ENCODE measurements at places on chromosomes 2 and 18.

GRCh38 chr2:135762022-135762421, 20.4 kb downstream of the UBXN4 start:
- no peak for DNase-seq

GRCh38 chr18:8721716-8722115, 16.4 kb downstream of the MTCL1 start:
- peak; percentile 56 for DNase-seq

DNA sequence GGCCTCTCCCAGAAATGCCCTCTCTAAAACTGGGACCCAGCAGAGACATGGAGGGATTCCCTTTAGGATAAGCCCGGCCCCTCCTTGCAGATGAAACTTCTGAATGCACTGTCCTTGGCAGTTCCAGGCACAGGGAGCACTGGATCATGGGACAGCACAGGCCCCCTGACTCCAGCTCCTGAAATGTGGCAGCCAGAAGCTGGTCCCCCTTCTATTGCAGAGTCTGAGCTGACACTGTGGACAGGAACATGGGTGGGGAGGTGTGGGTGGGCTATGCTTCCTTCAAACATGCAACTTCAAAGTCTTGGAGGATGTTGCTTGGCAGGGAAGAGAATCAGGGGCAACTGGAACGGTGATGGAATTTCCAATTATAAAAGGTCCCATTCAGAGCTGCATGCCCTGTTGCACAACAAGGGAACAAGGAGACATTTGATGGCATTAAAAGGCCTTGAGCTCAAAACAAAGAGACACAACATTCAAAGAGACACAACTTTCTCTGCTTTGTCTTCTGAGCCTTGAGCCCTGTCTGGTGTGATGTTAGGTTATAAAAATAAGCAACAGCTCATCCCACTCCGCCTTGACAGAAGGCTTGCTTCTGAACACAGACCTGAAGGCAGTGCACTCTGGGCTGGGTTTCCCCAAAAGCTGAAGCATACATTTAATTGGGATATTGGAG, 239.0 kb downstream of the OSR1 start:
- DNase-seq, result no peak

DNA sequence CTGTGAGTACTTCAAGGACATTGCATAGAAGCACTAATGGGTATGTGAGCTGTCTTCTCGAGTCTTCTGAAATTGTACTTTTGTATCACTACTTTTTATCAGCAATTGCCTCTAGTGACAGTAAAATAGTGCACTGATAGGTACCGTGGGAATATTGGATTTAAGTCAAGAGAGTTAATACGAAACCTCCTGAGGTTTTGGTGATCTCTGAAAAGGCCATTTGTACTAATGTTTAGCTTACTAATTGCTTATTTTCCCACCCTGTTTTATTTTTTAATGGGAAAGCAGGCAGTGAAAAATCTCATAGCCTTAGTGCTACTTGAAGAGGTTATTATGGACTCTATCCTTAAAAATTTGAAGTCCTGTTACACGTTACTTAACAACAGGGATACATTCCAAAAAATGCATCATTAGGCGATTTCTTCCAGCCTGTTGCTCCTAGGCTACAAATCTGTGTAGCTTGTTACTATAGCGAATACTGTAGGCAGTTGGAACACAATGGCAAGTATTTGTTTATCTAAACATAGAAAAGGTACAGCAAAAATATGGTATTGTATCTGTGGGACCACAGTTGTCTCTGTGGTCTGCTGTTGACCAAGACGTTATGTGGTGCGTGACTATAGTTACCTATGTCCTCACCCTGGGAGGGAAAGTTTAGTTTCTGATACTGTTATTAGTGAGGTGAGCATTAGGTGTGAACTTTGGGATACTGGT, 65.9 kb downstream of the CAB39 start:
- peak; percentile 59 for DNase-seq

- peak; percentile 10 for DNase-seq
These were observed 56.0 kb downstream of the SERPINB7 start for GRCh38 chr18:63831080-63831788.

DNA sequence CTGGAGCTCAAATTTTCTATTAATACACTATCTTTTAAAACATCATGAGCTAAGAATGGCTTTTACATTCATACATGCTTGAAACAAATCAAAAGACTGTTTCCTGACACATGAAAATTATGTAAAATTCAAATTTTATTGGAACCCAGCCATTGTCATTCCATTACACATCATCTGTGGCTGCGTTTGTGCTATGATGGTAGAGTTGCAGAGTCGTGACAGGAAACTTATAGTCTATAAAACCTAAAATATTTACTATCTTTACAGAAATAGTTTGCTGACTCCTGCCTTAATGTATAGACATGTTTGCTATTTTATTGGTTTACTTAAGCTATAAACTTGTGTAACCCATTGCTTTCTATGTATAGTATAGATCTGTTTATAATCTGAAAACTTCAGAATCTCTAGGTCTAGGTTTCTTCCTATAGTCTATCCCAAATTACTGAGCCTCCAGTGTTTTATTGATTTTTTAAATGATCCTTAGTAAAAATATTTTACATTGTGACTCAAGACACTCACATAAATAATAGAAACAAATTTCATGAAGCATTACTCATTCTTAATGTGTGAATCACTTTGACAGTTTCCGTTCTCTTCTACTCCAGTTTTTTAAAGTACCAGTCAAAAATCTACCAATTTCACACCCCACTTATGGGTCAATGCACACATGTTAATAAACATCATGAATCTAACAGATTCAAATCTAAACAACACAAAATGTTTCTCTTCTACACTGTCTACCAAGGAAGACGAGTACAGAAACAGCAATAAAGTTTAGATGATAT, 26.4 kb upstream of the MRPL19 start:
- DNase-seq, result no peak

GRCh38 chr2:226999661-227000060, 163.8 kb downstream of the RHBDD1 start:
- DNase-seq, result peak; percentile 44
